Effector CD8-positive, alpha-beta T cell (primary cell): ENCODE measurements at places on chromosomes 6 and 20.

- no peak for DNase-seq
These were observed 42.0 kb upstream of the KCNQ5 start for GRCh38 chr6:72579865-72580264.

GRCh38 chr6:117795234-117795633 lies 111.8 kb upstream of the SLC35F1 start:
- DNase-seq = no peak

DNA sequence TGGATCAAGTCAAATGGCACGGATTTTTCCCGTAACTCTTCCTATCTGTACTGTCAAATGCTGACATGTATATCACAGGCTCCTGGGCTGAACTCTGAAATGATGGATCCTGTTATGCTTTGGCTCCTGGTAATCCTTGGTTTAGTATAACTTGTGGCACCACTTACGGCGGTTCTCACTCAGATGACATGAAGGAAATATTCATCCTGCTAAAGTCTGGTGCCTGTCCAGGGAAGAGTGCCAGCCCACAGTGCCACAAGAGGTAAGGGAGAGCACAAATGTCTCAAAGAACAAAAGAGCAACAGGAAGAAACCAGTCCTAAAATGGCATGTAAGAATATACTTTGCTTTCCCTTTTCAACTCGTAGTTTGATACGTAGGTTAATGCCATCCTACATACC lies 93.1 kb upstream of the TAB2 start:
- no peak for DNase-seq

GRCh38 chr6:31689249-31690110 lies 8.6 kb upstream of the LY6G5C start:
- DNase-seq = no peak

DNA sequence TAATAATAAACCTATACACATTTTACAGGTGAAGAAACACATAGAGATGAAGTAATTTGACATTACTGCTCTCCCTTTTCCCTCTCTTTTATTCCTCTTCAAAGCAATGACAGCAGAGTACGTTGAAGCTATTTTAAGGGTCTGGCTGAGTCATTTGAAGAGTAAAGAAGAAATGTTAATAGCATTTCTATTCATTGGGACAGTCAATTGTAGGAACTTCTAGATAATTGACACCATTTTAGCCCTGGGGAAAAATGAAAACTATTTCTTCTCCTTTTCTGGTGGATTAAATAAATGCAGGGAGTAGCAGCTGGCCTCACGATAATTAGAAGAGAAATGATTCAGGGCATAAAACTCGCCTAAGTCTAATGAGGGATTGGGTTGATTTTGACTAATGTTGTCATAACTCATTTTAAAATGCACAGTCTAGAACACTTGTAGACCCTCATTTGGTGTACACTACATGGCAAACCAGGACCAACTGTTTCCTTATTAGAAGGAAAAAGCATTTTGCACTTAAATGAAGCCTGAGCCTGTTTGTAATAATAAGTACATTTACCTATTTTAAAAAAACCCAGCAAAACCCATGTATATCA lies 48.1 kb downstream of the RIPOR2 start:
- DNase-seq = no peak

- DNase-seq = no peak
These were observed 5.2 kb upstream of the ABHD16B start for GRCh38 chr20:63856098-63856511.

GRCh38 chr6:64696053-64696452 lies 1011.0 kb downstream of the EYS start:
- no peak for DNase-seq

DNA sequence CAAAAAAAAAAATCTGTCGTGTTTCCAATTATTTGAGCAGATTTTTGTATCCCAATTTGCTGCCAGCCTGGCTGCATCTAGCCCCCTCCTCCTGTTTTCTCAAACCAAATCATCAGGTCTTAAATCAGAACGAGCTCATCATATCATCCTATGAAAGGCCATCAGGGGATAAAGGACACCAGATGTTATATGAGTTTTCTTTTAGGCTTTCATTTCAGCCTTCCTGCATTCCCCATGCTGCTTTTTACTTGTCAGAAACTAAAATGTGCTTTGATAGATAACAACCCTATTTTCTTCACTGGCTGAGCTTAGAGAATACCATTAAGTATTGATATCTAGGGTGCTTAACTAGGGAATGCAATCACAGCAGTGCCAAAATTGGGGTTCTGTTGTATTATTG lies 968.4 kb upstream of the SLC35B3 start:
- no peak for DNase-seq

GRCh38 chr6:37232430-37233017 lies 25.0 kb upstream of the TBC1D22B start:
- DNase-seq = no peak

GRCh38 chr6:6752129-6752528 lies 163.6 kb downstream of the LY86 start:
- DNase-seq = no peak

- no peak for DNase-seq
These were observed 58.0 kb upstream of the CD2AP start for GRCh38 chr6:47419621-47420020.

- DNase-seq = no peak
These were observed 221.1 kb upstream of the PRSS16 start for GRCh38 chr6:27026361-27026760.

DNA sequence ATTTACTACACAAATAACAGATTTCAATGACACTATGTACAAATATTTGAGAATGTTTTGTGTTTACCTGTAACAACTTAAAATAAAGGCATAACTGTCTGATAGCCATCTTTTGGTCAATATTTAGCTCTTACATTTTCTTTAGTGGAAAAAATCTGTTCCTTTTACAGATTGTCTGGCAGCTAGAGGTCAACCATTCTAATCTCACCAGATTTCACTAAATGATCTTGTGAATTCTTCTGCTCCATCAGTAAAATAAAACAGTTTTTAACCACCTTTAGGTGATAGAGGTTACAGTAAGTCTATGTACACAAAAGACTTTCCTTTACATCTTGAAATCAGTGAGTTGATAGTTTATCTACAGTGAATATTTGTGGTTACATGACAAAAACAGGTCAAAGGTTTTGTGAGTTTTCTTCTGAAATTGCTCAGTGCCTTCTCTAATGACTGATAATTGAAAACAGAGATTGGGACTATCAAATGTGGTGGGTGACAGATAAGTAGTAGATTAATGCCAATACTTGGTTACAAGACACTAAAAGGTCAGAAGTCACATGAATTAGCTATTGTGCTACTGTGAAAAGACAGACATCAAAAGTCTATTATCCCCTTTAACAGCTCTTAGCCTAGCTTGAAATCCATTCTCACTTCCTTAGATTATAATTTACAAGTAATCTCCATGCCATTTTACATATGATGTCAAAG lies 47.4 kb downstream of the BMP5 start:
- DNase-seq = no peak

DNA sequence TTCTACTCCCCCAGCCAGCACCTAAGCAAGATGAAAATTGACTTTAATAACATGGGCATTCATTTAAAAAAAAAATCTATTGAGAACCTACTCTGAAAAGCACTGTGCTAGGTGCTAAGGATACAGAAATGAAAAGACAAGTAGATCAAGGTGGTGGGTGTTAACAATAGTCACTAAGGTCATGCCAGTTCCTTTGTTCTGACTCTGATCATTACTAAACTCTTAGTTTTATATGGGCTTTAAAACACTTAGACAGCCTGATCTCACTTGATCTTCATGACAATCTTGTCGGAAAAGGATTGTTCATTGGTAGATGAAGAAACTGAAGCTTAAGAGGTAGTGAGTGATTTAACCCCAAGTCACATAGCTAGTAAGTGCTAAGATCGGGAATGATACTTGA lies 285.7 kb upstream of the PRDM1 start:
- no peak for DNase-seq

DNA sequence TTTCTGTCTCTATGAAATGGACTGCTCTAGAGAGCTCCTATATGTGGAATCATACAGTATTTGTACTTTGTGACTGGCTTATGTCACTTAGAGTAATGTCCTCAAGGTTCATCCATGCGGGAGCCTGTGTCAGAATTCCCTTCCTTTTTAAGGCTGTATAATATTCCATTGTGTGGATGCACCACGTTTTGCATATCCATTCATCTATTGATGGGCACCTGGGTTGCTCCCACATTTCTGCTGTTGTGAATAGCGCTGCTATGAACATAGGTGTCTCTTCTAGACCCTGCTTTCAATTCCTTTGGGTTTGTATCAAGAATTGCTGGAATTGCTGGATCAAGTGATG lies 155.4 kb downstream of the BMP7 start:
- no peak for DNase-seq

DNA sequence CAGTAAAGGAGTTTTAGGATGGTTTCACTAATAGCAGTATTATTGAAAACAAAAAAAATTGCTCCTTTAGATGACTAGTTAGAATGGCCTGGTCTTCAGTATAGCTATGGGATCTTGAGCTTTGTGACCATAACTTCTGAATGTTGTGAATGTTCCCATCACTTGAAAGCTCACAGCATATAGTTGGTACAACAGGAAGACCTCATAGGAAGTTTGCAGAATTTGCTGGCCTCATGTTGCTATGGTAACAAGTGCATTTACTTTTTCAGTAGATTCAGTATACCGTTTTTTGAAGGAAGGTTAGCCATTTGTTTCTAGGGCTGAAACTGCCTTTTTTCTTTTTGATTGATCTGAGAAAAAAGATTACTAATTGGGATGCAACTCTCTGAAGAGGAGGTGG lies 8.3 kb downstream of the PHF3 start:
- DNase-seq = no peak

- no peak for DNase-seq
These were observed 88.6 kb upstream of the MOCS1 start for GRCh38 chr6:40022867-40023266.

DNA sequence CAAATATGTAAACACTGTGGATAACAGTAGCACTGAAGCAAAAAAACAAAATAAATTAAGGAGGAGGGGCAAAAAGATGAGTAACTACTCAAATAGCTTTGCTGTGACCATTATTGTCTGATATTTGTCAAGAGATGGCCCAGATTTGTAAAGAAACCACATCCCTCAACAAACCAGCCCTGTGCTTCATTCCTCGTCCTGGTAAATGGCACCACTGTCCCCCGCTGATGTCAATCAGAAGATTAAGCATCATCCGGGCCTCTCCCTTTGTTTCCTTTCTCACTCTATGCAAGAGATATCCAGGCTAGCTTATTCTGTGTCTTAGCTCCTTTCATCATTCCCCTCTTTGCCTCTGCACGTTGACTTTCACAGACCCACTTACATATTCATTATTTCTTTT lies 259.0 kb downstream of the SYNE1 start:
- DNase-seq = no peak

DNA sequence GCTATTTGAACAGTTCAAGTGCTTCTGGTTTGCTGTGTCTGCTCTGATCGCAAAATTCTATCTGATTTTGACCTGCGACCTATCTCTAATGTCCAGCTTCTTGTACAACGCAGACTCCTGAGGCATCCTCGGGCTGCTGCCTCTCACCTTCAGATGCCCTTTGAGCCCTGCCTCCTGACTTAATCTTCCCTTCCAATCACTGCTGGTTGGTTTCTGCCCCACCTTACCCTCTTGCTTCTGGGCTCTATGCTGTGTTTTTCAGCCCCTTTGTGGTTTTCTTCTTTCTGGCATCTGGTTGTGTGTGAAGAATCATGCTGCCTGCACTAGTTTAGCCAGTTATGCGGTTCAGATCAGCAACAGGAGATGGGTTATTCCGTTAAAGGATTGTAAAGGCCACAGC lies 131.2 kb upstream of the THEMIS start:
- no peak for DNase-seq

GRCh38 chr6:120122401-120122800 lies 772.8 kb upstream of the MAN1A1 start:
- no peak for DNase-seq

- no peak for DNase-seq
These were observed 906.8 kb downstream of the GRIK2 start for GRCh38 chr6:102300350-102300749.

DNA sequence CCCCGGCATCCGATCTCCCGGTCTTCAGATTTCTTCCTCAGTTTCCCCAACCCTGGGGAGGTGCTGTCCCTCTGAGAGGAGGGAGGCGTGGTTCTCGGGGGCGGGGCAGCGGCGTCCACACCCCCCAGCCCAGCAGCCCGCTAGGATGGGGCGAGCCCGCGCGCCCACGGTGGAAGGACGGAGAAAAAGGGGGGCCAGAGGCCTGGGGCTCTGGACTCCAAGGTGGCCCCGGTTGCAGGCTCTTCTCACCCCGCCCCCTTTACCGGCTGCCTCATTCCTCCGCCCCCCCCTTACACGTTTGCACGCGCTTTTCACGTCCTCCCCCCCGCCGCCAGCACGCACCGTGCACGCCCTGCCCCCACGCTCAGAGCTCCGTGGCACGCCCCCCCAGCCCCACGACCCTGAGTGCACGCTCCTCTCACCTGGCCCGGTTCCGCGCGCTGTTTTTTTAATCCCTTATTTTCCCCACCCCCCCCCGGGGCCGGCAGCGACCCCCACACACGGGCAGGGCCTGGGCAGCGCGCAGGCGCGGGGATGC lies 402 bp downstream of the ZBTB12 start:
- DNase-seq = no peak

GRCh38 chr6:64301307-64302236 lies 666.0 kb downstream of the PHF3 start:
- no peak for DNase-seq

DNA sequence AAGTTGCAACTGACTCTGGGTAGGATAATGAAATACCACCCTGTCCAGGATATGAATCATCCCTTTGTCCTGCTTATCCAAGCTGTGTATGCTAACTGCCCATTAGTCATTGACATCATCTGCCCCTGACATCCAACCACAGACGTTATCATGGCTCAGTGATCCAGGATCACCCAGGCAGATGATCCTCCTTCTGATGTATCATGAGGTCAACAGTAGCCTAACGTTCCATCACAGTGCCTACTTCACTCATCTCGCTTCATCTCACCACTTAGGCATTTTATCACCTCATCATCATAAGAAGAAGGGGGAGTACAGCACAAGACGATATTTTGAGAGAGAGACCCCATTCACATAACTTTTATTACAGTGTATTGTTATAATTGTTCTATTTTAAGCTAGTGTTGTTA lies 13.4 kb upstream of the BTN3A2 start:
- DNase-seq = no peak

- no peak for DNase-seq
These were observed 11.0 kb downstream of the CD24 start for GRCh38 chr6:106963544-106963943.
